Nucleus accumbens (tissue), 56 donors: ENCODE measurements at places on chromosomes 6 and 20.

DNA sequence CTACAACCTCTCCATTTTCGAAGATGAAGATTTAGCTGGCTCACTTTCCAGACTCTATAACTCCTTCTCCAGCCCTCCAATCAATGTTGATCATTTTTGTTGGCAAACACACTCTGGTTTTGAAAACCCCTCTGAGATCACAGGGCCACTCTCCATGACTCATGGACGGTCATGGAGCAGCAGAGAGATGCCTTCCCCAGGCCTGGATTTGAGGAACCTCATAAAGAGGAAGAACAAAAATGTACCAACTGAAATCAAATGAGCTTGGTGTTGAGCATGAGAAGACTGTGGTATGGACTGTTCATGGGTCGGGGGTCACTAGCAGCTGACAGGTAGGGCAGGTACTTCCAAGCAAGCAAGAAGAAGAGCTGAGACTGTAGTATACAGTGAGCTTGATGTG lies 112.8 kb upstream of the INSM1 start:
- DNase-seq = no peak

DNA sequence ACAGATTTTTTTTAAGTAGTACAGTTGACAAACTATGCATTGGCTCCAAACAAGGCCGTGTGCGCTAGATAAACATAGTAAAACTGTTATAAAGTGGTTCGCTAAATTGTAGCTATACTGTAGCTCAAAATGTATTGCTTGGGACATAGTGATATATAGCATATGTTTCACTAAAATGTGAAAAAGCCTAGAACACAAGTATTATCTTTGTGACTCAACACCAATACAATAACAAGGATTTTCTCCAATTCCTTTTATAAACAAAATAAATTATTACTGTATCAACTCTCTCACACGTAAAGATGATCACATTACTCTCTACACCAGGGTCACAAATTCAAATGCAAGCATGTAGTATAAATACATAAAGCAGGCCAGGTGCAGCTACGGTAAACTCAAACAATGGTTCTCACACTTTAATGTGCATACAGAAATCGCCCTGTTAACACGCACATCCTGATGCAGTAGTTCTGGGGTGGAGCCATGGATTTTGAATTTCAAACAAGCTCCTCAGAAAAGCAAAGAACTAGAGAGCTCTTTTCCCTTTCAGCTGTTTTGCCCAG lies 214.6 kb downstream of the GMDS start:
- no peak for DNase-seq

DNA sequence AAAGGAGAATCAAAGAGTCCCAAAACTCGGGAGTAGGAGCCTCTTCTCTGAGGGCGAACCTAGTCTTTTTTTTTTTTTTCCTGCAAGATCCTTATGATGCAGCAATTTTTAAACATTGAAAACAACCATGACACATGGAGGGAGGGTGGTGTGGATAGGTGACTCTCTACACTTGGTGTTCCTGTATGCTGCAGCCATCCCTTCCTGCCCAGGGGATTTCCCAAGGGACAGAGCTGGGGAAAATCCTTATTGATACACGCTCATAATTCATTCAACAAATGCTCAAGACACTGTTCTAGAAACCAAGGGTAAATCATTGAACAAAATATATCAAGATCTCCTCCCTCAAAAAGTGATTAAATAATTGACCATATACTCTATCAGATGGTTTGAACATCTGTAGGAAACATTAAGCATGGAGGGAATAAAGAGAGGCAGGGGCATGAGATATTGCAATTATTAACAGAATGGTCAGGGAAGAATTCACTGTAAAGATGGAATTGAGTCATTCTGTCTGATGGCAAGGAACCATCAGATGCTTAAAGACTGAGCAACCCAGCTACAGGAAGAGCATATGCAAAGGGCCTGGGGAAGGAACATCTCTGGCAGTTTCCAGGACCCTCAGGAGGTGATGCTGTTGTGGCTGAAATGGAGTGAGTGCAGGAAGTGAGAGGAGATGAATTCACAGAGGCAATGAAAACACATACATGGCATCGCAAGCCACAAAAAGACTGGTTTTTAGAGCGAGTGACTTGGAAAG lies 13.4 kb upstream of the BTN3A3 start:
- no peak for DNase-seq

- no peak for DNase-seq
Observed at GRCh38 chr20:37349517-37350491, 3.9 kb downstream of the SRC start.

DNA sequence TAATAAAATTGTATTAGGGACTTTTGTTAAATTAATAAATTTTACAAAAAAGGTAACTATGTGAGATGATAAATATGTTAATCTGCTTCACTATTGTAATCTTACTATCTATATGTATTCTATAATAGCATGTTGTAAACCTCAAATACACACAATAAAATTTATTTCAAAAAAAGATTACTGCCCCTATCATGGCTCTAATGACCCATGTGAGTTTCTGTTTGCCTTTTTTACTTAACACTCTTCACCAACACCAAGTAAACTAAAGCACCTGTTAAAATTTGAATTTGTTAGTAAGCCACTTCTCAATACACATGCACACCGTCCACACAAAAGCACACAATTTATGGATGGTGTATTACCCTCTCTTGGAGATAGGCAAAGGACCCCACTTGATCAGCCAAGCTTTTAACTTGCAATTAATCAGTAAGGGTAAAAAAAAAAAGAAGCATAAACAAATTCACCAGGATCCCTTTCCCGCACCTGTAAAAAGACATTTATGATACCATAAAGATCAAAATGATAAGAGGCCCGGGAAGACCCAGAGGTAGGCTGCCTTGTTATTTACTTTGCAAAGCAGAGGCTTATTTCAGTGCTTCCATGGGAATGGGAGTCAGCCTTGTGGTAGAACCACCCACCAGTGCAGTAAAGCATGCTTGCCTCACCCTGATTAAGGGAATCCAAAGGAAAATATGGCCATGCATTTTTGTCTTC lies 28.6 kb upstream of the PKHD1 start:
- no peak for DNase-seq

GRCh38 chr20:56940466-56940865 lies 311.4 kb downstream of the TFAP2C start:
- no peak for DNase-seq

- DNase-seq = no peak
Observed at GRCh38 chr6:27370391-27370790, 18.2 kb upstream of the ZNF391 start.
